ENCODE measurements at places on chromosomes 16 and 17.
A peak's percentile ranks its signal among the peaks of the same experiment; 100 is the strongest.

- no peak for DNase-seq
Measured at GRCh38 chr16:68179196-68179795, 56.6 kb downstream of the ESRP2 start.

GRCh38 chr17:57946798-57947358 lies 8.3 kb downstream of the CUEDC1 start:
- DNase-seq = no peak

DNA sequence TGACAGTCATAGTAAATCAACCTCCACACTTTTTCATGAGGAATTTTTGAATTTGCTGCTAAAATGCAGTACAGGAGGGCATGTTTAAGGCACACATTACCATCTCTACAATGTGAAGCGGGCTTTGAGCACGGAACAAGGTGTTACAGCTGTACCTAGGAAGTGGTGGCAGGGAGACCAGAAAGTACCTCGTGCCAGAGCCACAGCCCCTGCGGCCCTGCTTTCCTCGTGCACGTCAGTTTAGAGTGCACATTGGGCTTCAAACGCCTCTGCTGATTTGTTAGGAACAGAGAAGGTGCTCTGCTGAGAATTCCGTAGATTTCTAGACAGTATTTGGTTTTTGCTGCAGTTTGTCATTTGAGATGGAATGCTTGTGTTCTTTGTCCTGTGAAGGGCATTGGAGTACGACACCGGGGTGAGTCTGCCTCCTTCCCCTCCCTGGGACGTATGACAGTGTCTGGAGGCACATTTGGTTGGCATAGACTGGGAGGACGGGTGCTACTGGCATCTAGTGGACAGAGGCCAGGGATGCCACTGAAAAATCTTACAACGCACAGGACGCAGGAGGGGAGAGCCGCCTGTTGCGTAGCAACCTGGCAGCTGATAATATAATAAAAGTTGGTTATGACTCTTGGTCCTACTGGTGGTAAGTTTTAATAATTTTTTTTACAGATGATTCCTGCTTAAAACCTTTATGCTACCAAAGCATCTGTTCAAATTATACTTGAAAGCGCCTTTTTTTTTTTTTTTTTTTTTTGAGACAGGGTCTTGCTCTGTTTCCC lies 9.1 kb downstream of the FOXK2 start:
- DNase-seq = peak; percentile 25

GRCh38 chr17:30332057-30332542 lies 1.8 kb downstream of the TMIGD1 start:
- no peak for DNase-seq

GRCh38 chr17:63476459-63476853 lies 405 bp upstream of the ACE start:
- DNase-seq = no peak

DNA sequence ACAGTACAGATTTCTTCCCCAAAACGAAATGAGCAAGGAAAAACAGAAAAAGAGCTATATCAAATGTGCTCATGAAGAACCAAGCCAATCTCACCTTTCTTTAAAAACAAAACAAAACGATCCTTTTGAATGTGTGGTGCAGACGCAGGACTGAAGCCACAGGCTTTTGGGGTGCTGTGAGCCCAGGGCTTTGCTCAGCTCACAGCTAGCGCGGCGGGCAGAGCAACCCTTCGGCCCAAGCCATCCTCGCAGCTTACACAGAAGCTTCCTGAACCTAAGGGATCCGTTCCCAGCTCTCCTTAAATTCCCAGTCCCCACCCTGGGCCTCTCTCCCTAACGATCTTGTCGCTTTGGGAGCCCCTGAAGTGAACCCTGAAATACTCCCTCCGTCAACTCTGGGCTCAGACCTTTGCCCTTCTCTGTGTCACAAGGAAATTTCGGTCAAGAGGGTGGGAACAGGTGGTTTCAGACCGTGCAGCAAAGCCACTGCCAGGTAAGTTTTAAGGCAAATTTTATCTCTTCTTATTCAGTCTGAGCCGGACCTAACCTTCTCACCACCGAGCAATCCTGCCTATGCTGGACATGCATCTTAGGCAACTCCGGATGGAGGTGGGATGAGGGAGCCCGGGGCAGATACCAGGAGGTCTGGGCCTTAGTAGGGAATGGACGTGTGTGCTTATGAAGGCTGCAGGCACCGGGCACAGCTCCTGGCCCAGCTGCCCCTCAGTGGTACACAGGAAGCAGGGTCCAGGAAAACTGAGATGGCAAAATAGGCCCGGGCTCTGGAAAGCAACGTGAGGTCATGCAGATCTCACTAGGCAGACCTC lies 52.0 kb downstream of the COTL1 start:
- DNase-seq = no peak

DNA sequence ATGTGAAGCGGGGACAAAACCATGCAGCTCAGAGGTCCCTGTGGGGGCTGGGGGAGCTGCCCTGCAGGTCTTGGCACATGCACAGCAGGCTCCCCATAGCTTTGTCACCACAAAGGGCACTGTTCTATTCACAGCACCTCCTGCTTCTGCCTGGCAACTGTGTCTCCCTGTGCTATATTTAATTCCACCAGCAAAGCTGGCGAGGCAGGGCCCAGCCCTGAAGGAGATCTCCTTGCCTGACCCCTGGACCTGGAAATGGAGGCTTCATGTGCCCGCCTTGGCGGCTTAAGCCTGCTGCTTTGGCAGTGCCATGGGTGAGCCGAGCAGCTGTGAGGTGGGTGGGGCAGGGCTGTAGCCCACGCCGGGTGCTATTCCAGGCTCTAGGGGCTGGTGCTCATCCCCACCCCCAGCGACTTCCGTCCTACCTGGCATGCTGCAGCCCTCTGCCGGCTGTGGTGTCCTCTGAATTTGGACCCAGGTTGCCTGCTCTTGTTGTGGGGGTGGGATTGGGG lies 6.8 kb downstream of the LDHD start:
- DNase-seq = no peak

GRCh38 chr17:4142107-4142900 lies 526 bp downstream of the ZZEF1 start:
- no peak for DNase-seq

DNA sequence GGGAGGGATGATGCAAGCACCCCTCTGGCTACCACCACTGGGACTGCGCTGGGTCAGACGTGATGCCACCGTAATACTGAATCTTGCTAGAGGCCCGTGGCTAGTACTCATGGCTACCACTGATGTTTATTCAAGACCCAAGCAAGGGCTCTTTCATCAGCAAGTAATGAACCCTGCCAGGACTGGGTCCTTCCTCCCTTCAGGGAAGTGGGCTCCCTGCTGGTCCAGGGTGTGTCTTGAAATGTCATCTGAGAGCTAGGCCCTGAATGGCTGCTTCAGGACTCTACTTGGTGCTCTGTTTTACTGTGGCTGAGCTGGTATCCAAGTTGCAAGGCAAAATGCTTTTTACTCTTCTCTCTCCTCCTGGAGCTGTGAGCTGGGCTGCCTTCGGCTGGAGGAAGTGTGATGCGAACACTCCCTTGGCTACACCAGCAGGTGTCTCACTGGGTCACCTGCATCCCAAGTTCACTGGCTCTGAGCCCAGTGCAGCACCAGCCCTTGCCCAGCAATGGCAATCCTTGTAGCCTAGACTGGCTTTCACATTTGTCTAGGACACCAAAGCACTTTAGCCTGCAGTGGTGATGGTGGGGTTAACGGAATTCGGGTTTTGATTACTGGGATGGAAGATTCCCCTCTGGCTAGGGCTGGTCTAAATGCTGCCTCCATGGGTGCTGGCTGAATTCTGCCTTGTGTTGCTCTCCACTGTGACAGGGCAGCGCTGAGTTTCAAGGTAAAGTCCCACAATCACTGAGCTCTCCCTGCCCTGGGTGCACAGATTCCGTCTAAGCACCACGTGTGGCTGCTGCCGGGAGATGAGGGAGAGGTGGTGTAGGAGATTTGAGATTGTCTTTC lies 98.6 kb downstream of the USP22 start:
- no peak for DNase-seq

- no peak for DNase-seq
Measured at GRCh38 chr16:17770104-17770503, 299.3 kb upstream of the XYLT1 start.

DNA sequence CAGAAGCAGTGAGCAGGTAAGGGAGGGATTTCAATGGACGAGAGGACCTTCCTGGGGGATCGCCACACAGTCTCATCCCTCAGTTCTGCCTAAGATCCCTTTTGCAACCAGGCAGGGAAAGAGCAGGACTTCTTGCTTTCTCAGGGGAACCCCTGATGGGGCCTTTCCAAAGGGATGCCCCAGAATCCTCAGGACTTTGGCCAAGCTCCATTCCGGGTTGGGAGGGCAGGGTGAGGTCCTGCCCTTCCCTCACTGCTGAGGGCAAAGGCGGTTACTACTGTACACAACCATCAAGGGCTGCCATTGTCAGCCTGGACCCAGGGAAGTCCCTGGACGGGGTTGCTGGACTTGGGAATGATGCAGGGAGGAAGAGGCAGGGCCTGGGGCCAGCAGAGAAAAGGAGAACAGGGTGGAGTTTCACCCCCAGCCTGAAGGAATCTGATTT lies 9.7 kb downstream of the PRR29 start:
- DNase-seq = no peak

GRCh38 chr17:31858642-31859486 lies at the start of gene COPRS:
TSS of gene COPRS (minus strand) at chr17:31859244. CDS start at chr17:31859199, 45 bp downstream.
- DNase-seq = peak; percentile 76

GRCh38 chr17:39676198-39676819 lies 8.1 kb downstream of the PNMT start:
- no peak for DNase-seq

GRCh38 chr16:54936979-54937670 lies 6.5 kb downstream of the IRX5 start:
- no peak for DNase-seq

- no peak for DNase-seq
Measured at GRCh38 chr17:73909186-73909585, 264.9 kb upstream of the SDK2 start.

DNA sequence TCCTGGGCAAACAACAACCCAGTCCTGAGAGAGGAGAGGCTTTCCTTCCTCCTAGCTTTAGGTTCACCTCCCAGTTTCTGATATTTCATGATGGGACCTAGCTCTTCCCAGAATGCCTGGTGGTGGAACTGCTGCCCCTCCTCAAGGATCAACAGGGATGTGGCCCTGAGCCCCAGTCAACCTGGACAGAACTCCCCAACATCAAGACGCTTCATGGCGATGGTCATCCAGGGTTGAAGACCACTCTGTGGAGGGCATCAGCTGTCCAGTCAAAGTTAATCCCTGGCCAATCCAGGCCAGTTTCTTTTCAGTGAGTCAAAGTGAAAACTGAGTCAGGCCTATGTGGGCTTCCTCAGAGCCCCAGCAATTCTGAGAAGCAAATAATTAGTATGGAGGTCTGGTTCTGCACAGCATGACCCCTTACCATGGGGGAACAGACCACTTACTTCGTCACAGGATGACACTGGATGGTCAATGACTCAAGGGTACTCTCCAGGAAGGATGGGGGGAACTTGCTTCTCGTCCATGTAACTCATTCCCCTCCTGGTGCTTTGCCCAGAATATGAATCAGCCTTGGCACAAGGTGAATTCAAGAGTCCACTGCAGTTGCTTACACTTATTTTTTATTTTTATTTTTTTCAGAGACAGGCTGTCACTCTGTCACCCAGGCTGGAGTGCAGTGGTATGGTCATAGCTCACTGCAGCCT lies 14.7 kb upstream of the XYLT2 start:
- no peak for DNase-seq

DNA sequence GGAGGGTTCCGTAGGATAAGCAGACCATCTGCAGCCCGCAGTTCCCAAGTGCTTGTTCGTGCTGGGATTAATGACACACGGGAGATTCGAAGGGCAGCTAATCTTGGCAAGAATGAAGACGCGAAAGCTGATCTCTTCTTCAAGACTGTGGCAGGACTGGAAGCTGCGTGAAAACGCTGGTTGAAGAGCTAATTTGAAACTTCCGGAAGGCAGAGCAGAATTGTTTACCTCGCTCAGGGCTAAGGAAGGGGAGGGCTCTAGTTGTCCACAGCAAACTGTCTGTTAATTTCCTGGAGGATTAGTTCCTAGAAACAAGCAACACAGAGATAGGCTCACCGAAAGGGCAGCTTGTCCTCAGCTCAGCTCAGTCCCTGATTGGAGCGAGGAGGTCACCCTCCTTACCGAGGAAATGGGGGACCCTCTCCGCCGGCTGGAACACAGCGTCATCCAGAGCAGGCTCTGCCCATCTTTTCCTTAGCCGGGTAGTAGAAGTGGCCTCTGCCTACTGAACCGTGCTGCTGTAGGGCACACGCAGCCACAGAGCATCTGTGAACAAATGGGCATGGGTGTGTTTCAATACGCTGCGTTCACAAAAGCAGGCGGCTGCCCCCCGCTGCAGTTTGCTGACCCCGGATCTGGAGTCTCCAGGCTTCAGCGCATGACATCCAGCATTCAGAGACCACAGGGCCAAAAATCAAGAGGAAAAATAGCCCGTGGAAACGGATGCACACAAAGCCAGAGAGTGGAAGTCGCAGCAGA lies 16.7 kb upstream of the BAIAP2 start:
- no peak for DNase-seq

DNA sequence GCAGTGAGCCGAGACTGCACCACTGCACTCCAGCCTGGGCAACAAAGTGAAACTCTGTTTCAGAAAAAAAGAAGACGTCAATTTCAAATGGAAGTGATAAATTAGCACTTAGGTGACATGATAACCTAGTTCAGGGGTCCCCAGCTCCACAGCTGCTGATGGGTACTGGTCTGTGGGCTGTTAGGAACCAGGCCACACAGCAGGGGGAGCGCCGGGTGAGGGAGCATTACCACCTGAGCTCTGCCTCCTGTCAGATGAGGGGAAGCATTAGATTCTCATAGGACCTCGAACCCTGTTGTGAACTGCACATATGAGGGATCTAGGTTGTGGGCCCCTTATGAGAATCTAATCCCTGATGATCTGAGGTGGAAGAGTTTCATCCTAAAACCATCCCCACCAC lies 253.0 kb downstream of the FOXL1 start:
- DNase-seq = no peak

- no peak for DNase-seq
Measured at GRCh38 chr17:14429084-14429483, 128.2 kb downstream of the HS3ST3B1 start.

DNA sequence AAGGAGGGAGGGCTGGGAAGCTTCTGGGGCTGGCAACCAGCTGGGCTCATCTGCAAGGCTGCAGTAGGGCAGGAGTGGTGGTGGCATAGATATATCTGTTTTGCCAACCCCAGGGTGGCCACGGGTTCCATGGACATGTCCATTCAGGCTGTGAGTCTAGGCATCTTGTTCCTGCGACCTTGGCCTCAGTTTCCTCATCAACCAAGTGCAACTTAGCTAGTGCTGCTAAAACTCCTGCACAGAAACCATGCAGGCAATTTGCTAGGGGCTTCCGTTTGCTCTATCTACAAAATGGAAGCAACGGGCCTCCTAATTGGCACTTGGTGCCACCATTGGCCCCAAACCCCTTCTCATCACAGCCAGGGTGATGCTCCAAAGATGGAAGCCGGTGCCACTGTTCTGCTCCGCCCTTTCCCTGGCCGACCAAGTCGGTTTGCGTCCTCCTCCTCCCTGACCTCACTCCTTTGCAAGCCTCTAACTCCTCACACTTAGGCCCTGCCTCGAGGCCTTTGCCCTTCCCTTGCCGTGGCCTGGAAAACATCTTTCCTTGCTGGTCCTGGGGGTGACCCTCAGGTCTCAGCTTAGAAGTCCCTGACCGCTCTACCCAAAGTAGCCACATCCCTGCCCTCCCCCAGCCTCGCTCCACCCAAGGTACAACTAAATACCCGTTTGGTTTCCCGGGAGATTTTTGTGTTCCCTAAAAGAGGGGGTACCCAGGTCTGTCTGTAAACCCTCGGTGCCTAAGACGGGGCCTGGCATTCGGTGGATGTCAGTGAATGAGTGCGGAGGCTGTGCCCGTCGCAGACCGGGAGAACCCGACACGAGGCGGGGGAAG lies 1.2 kb downstream of the SREBF1 start:
- DNase-seq = no peak
